GOT3 (cell line): ENCODE measurements at places on chromosomes 5 and 9.

- DNase-seq = no peak
Observed at GRCh38 chr5:54440456-54440893, 15.0 kb upstream of the HSPB3 start.

DNA sequence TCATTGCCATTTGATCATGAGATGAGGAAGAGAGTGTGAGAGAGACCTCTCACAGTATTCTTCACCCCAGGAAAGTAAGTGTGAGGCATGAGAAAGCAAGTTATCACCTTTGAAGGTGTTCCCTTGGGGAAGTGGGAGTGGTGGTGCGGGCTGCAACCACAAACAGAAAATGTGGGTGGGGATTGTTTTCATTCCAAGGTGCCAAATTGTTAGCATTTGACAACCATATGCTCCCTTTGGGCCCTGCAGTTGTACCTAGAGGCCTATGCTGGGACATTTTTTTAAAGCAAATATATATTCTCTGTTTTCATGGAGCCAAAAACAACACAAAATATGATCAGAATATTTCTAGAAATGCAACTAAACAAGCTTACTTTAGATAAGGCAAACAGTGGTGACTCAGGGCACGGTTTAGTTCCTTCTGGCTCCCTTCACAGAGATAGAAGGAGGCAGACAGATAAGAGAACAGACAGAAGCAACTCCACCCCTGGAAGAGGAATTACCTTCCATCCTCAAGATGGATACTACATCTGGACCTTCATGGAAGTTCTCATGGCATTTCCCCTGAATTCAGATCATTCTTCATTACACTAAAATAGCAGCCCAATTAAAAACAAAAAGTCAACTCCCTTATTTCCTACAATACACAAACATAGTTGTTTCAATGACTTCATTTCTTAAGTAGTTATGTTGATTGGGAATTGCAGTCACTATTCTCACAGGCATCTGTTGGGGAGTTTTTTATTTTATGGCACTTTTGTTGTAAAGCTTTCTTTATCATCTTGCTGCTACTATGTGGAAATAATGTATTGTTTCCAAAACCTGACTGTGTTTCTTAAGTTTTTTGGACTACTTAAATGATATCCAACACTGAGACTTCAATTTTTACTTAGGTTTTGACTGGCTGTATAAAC is 416.6 kb downstream of the PLK2 start:
- DNase-seq = no peak

DNA sequence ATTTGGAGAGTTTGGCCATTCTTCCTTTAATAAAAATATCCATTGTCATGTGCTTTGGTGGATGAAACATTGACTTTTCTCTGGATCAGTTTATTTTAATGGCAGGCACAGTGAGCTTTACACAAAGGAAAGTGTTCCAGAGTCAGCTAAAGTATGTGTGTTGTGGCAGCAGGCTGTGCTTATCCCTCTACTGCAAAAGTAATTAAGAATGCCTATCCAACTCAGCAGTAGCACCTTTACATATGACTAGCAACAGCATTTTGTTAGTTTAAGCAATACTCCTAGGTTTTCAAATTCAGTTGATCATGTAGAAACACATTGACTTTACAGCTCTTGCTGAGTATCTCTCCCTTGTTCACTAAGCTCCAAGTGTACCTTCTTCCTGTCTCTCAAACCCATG is 730.5 kb upstream of the RGMB start:
- no peak for DNase-seq

DNA sequence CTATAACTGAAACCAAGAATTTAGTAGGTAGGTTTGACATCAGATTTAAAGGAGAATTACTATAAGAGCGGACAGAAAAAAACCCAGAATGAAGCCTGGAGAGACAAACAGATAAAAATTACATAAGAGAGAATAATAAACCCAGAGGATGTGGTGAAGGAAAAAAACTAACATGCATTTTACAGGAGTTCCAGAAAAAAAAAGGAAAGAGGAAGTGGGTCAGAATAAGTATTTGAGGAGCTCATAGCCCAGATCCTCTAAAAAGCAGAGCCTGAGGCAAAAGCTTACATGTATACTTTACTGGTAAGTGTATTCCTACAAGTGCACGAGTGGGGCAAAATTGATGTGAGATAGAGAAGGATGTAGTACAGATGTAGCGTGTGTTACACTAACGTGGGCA is 43.1 kb upstream of the NAA35 start:
- DNase-seq = no peak

GRCh38 chr5:140214831-140215230 is 39.8 kb downstream of the CYSTM1 start:
- DNase-seq = no peak

- DNase-seq = no peak
Observed at GRCh38 chr5:77305956-77306355, 95.5 kb downstream of the PDE8B start.

DNA sequence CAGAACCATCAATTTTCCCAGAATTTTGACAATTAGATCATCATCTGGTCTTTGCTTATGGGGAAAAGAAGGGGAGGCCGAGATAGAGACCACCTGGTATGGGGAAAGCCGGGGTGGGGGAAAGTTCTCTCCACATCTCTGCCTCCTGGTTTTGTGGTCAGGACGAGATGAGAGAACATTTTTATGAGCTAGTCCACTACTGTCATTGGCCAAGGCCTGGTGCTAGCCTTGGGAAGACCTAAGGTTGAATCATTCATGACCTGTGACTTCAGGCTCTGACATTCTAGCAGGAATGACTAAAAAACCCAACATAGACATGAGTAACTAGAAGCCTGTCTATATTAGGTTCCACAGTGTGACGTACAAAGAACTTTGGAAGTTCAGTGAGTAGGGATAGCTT is 135.2 kb downstream of the PTTG1 start:
- DNase-seq = no peak

DNA sequence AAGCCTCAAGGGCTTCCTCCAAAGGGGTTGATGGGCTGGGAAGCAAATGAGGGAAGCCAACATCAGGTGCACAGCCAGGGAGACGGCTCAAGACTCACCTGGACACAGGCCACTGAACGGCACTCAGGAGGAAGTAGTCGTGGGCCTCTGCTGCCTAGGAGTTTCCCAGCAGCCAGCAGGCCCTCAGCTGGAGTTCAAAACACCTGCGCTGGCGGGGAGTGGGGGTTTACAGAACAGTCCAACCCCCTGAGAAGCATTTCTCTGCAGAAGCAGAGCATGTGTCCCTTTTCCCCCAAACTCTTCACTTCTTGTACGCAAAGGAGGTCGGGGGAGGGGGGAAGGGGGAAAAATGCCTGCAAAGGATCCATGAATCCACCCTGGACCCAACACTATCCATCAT is 2.3 kb downstream of the WHRN start:
- DNase-seq = no peak

GRCh38 chr9:9753266-9753665 is 859.5 kb downstream of the PTPRD start:
- no peak for DNase-seq

DNA sequence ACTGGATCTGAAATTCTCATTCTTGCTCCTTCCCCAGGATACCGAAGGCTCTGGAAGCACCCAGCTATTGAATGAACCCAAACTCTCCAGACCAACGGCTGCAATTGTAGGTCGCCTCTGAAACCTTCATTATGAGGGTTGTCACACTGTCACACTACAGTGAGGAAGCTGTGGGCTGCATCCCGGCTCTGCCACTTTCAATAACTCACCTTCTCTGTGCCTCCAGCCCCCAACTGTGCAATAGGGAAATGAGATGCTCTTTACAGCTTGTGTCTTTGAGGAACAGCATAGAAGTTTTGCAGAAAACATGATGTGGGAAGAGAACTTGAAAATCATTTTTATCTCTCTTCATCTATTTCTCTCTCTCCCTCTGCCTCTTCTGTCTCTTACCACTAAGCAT is 69.6 kb upstream of the TGFBR1 start:
- no peak for DNase-seq

GRCh38 chr5:10257870-10258269 is 7.8 kb downstream of the CCT5 start:
- no peak for DNase-seq

DNA sequence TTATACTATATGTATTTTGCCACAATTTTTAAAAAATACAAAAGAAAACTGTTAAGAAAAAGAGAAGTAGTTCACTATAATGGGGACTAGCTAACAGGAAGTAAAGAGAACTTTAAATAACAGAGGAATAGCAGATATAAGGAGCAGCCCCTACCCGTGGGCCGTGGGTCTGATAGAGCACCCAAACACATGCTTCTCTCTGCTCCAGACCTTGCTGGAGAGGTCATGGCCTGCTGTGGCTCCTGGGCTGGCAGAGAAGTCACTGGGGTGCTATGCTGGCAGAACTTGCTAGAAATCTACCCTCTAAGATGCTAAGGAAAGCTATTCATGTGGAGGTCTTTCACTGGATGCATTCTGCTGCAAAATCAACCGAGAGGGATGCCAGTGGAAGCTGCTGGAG is 10.0 kb upstream of the TNFAIP8 start:
- DNase-seq = no peak

- DNase-seq = no peak
Observed at GRCh38 chr5:158609333-158610050, 490.2 kb downstream of the EBF1 start.

- DNase-seq = no peak
Observed at GRCh38 chr5:108387758-108388157, 5.9 kb upstream of the FBXL17 start.

- DNase-seq = no peak
Observed at GRCh38 chr9:86645303-86645702, 291.1 kb upstream of the TUT7 start.

DNA sequence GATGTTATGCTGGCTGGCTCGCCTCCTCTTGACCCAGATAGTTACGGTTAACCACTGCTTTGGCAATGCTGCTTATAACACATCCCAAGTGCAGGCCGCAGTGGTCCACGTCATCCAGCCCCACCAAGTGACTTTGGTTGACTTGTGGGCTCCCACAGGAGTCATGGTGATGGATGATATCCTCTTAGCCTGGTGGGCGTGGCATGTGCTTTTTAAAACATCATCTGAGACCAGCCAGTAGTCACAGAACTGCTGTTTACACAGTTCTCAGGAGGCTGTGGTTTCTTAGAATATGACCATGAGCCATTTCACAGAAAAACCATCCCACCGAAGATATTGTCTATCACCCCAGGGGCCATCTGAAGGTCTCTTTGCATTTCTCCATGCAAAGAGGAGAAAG is 216.9 kb downstream of the SH3GL2 start:
- no peak for DNase-seq

- DNase-seq = no peak
Observed at GRCh38 chr5:14870337-14871213, 1.0 kb downstream of the ANKH start.

- no peak for DNase-seq
Observed at GRCh38 chr9:70987986-70988385, 133.4 kb downstream of the TRPM3 start.

GRCh38 chr9:75906531-75906930 is 16.1 kb downstream of the PCSK5 start:
- DNase-seq = no peak

- no peak for DNase-seq
Observed at GRCh38 chr5:16671208-16671607, 54.4 kb upstream of the RETREG1 start.

DNA sequence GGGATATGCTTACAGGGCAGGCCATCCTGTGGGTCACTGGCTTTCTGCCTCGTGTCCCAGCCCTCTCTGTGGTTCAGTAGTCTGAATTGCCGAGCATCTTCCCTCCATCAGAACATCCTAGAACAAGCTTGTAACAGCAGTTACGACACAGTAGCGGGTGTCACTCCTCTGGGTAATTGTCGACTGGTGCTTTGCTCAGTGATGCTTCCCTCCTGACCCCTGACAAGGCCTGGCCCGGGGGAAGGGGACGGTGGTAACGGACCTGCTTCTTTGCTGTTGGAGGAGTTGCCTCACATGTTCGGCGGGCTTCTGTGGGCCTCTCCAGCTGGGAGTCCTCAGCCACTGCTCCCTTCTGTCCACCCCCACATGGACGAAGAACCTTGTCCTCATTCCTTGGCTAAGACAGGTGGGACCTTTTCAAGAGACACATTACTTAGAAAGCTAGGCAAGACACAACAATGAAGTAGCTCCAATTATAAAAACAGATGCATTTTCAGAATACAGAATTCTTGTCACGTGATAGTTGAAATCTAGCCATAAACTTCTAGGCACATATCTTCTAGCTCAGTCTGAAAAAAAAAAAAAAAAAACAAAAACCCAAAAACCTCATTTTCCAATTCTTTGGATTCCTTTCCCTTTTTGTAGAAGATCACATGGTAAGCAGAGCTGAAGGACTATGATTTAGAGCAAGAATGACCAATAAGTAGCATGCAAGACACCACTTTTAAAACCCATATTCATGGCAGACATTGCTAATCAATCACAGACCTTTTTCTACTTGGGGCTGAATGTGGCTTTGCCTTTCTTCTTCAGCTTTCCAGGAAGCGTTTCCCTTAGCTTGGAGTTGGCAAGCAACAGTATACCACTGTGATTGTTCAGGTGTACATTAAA is 25.0 kb downstream of the HMCN2 start:
- DNase-seq = no peak

- no peak for DNase-seq
Observed at GRCh38 chr5:122385808-122386207, 73.8 kb downstream of the SNCAIP start.

DNA sequence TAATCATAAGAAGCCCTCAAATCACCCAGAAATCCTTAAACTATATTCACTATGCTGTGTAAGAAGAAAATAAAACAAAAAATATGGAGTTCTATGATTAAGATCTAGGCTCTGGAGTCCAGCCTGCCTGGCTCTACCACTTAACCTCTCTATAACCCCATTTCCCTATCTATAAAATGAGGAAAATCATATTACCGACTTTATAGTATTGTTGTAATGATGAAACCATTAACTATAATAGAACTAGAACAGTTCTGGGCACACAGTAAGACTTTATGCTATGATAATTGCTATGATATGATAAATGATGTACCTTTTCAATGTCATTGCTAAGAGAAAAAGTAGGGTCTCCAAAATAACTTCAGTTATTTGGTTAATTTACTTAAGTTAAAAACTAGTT is 40.3 kb downstream of the MPDZ start:
- no peak for DNase-seq

GRCh38 chr5:9850456-9850855 is 220.3 kb upstream of the TAS2R1 start:
- DNase-seq = no peak

GRCh38 chr9:21056931-21057330 is 20.8 kb downstream of the IFNB1 start:
- no peak for DNase-seq

- no peak for DNase-seq
Observed at GRCh38 chr9:105413525-105413924, 34.3 kb upstream of the FSD1L start.

DNA sequence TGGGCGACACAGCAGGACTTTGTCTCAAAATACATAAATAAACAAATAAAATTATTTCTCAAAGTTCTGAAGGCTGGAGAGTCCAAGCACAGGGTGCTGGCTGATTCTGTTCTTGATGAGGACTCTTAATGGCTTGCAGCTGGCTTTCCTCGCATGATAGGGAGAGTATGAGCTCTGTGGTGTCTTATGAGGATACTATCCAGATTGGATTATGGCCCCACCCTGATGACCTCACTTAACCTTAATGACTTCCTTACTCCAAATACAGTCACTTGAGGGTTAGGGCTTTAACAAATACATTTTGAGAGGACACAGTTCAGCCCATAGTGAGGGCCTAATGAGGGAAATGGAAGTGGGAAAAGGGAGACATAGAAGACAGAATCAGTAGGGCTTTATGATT is 87.7 kb downstream of the FOCAD start:
- no peak for DNase-seq

- DNase-seq = no peak
Observed at GRCh38 chr5:75051217-75051751, 1.1 kb downstream of the GCNT4 start.

GRCh38 chr5:68285075-68285840 is 69.7 kb downstream of the PIK3R1 start:
- DNase-seq = no peak
